WTC11 (cell line): ENCODE measurements at places on chromosomes 3 and 15.

- DNase-seq = no peak
Observed at GRCh38 chr15:36612063-36612788, 32.8 kb downstream of the CDIN1 start.

DNA sequence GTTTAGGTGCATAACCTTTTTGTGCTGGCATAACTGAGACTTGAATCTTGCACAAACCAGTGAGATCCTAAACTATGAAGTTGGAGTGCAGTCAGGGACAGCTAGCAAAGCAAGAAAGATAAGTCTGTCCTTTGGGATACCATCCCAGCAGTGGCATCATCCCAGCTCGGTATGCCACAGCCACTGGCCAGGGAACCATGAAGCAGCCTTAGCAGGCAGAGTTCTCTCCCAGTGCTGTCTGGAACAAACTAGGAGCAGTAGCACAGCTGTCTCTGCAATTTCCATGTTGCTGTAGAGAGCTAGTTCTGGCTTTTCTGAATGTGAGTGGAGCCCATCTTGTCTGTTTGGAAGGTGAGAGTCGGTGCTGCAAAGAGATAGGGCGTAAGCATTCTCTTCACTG, 130.3 kb downstream of the DTWD1 start:
- no peak for DNase-seq

- peak; percentile 49 for DNase-seq
Observed at GRCh38 chr15:31953478-31953877, 76.8 kb upstream of the CHRNA7 start.

GRCh38 chr3:126836220-126836860, 132.3 kb downstream of the CHCHD6 start:
- no peak for DNase-seq

- no peak for DNase-seq
Observed at GRCh38 chr3:187878772-187879518, 133.7 kb upstream of the BCL6 start.
